NCI-H1930 (cell line): ENCODE measurements at places on chromosomes 3 and 15.

GRCh38 chr3:157313186-157313585 lies 123.5 kb upstream of the PTX3 start:
- DNase-seq = no peak

GRCh38 chr3:139506766-139507165 lies 30.4 kb upstream of the RBP2 start:
- no peak for DNase-seq

DNA sequence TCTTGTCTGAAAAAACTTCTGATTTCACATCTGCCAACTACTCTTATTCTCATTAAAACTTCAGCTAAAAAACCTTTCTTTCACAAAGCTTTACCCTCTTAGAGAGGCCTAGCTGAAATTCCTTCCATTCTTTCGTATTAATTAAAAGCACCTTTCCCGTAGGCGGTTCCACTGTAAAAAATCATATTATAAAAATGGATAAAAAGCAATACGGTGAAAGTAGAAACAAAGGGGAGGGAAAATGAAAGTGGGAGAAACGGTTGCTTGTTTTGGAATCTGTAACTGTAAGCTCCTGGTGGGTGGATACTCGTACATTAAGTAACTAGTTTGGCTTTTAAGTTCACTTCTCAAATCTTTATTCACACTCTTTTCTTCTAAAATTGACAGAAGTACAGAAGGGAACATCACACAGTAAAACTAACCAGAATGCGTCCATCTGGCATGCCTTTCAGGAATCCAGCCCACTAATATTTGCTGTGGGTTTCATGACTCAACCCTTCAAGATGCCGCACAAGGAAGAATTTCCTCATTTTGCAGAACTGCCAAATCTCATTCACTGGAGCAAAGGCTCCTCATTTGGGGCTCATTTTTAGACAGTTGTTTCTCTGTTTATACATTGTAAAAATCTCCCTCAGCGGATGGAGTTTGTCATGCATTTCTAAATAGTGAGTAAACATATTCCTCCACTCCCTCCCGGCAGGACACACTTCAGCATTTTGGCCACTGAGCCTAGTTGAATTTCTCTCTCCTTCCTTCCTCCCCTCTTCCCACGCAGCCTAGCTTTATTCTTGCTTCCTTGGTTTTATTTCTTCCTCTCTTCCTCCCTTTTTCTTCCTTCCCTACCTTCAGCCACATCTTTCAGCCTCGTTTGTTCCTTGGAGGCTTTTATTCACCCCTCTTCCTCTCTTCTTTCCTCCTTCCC lies 419.5 kb upstream of the NAALADL2 start:
- DNase-seq = no peak

GRCh38 chr3:49327485-49327884 lies 12.4 kb downstream of the USP4 start:
- no peak for DNase-seq

DNA sequence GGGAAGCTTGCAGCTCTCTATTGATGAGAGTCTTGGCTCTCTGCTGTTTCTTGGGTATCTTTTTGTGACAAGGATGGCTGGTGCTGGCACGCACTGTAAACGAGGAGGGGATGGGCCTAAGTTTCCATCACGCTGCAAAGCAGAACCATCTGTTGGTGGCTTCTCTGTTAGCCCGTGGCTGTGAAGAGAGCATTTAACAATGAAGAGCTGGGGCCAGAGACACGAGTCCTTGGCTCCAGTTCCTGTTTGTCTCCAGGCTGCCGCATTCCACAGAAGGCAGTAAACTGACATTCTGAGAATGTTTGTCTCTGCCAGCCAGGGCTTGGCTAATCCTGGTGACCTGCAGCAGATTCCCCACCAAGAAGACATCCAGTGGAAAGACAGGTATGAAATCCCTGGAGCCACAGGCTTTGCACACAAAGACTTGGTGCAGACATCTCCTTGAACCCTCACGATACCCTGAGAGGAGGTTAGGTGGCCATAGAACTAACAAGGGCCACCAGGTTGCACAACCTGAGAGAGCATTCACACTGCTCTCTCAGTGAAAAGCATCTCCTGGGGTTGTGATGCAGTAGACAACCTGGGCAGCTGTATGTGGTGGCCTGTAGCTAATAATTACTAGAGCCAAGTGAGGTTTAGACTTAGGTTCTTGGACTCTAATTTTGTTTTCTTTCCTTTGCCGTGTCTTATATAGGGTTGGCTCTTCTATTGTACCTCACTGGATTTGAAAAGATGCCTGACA lies 130.9 kb downstream of the ASB7 start:
- DNase-seq = no peak

DNA sequence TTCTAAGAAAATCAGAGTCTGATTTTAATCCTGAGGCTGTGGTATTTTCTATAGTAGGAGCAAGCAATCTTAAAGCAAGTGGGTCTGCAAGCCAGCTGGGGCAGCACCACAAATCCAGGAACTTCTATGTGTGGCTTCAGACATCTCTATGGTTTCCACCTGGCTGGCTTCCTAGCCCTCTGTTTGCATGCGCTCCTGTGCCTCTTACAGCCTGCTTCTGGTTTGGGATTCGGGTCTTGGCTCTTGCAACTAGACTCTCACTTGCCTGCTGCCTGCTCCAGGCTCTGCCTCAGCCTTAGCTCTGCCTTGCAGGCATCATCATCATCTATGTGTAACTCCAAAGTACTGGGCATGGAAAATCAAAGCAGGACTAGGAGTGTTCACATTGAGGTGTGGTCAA lies 43.4 kb downstream of the MINDY4B start:
- DNase-seq = no peak

DNA sequence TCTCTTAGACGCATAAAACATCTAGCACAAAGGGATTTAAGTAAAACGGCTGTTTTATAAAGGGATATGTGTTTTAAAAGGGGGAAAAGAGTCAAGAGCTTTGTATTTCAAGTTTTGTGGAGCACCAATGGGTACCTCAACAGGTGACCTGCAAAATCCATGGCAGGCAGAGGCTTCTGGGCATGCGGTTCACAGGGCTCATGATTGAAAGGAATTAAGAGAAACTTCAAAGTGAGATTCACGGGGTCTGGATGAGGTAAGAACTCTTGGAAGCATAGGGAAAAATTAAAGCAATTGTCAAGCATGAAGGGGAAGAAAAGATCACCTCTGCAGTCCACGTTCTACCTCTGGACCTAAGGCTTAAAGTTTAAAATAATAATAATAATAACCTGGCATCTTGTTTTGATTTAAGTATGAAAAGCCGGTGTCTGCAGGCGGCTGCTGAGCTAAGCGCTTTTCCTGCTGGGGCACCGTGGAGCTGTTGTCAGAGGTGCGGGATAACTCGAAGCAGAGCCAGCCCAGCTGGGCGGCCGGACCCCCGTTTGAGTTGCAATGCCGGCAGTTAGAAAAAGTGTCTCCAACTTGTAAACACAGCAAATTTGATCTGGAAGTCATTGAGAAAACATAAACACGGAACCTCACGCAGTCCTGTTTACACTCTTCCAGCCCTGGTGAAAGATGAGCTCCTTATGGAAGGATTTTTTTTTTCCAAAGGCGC lies 40.5 kb downstream of the HES1 start:
- peak; percentile 62 for DNase-seq

GRCh38 chr3:105837143-105837740 lies 31.6 kb downstream of the CBLB start:
- DNase-seq = no peak

- no peak for DNase-seq
These were observed 247.5 kb upstream of the GOLIM4 start for GRCh38 chr3:168342946-168343850.

DNA sequence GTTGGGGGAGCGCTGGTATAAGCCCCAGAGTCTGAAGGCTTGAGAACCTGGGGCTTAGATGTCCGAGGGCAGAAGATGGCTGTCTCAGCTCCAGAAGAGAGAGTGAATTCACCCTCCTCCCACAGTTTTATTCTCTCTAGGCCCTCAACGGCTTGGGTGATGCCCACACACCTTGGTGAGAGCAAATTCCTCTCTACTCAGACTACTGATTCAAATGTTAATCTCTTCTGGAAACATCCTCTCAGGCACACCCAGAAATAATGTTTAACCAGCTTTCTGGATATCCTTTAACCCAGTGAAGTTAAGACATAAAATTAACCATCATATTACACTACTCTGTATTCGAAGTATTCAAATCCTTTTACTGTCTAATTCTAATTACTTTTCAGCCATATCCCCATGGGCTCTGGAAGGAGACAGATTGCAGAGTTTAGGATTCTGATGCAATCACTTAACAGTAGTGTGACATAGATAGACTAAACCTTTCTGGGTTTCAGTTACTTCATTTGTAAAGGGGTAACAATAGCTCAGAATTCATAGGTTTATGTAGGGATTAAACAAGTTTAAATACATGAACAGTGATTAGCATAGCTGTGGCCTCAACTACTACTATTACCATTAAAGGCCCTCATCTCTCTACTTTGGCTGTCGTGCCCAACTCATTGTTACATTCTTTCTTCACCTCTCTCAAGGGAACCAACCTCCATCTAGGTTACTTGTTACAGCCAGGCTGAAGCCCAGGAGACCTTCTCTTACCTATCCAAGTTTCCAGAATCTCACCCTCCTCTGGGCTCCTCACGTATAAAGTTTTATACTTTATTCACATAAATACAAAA lies 25.7 kb upstream of the ANO10 start:
- DNase-seq = no peak

DNA sequence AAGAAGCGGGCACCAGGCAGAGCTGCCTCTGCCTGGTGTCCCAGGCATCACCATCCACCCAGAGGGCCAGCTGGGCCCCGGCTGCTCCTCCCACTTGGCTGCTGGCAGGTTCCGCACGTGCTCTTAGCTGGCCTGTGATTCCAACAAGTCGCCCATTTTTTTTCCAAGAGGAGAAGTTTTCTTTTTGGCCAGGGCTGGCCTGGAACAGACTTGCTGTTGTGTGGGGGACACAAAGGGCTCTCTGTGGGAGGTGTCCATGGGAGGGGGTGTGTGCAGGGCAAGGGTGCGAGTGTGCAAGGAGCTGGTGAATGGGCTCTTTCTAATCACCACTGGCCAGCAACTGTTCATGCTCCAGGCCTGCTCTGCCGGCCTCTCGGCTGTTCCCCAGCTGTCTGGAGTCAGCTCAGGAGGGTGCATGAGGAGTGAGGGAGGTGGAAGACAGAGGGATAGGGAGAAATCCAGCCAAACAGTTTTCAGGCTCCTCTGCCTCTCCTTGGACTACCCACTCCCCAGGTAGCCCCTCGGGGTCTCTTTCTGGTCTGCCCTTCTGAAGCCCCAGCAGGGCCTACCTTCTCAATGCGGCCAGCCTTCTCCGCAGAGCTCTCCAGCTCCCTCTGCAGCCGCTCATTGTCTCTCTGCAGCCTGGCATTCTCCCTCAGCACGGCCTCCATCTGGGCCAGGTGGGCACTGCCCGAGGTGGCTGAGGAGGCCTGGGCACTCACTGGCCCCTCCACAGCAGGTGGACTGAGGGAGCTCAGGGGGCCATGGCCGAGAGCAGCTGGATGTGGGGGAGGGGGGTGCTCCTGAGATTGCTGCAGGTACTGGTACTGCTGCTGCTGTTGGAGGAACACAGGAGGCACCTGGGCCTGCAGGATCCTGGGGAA lies 7.1 kb downstream of the AMOTL2 start:
- no peak for DNase-seq

DNA sequence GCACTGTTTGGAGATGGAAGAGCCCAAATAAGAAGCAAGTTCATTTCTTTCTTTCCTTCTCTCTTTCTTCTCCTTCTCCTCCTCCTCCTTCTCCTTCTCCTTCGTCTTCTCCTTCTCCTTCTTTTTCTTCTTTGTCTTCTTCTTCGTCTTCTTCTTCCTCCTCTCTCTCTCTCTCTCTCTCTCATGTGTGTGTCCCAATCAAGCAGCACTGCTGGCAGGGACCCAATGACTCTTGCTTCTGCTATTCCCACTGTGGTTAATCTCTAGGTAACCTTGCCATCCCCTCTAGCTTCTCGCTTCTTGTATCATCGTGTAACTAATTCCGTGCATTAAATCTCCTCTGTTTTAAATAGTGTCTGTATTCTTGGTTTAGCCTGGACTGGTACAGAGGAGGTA lies 26.1 kb upstream of the ZNF280D start:
- no peak for DNase-seq

DNA sequence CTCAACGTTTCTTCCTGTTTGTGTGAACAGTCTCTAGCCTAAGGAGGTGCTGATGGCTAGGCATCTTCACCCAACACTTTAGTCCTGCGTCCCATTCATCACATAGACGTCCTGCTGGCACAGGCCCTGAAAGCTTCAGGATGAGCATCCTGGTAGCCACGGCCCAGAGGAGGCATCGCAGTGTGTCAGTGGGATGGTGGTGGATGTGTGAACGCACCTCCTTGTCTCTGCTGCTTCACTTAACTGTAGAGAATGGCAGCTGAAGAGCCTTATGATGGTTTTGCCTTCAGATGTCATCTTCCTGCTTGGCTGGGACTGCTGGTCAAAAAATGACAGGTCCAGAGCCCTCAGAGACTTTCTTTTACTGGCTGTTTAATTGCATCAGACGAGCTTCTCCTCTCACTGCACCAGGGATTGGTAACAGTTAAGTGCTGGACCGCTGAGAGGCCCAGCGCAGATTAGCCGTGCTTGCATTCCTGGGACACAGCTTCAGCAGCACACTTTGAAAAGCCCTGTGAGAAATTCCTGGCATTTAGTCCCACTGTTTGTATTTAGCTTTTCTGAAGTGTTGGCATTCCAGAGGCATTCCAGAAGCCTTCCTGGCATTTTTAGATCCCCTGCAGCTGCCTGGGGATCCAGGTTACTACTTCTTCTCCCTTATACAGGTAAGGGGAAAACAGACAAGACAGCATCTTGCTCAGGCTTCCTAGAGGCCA lies 132.4 kb upstream of the PLXNA1 start:
- no peak for DNase-seq

GRCh38 chr15:27817258-27817657 lies 281.9 kb downstream of the OCA2 start:
- no peak for DNase-seq

DNA sequence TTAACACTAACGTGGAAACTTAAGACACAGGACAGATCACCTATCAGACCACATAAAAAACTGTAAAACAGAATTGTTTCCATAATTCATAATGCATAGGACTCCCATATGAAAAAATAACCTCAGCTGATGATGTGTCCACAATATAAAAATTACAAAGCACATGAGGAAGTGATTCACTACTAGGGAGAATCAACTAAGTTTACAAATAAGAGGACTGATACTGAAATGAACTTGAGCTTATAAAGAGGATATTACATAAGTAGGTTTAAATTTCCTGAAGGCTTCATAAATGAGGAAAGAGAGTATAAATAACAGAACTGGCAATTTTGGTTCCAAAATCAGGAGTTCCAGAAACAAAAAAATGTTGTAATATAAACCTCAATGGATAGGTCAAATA lies 111.9 kb downstream of the SAMMSON start:
- DNase-seq = no peak

GRCh38 chr3:147215660-147216059 lies 190.7 kb downstream of the ZIC4 start:
- no peak for DNase-seq

DNA sequence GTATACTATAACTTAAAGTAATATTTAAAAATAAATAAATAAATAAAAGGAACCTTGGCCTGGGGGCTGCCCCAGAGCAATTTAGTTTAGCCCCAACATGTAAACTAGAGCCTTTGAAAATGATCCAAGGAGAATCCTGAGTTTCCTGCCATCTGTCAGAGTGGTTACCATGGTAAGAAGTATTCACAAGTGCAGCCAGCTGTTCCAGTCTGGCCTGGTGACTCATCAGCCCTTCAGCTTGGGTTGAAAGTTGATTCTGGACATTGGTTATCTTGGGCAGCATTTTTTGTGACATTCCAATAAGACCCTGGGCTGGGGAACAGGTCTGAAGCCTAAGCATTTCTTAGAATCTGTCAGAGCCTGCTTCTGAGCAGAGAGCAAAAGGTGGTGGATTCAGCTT lies 72.7 kb upstream of the LRTM1 start:
- no peak for DNase-seq

- DNase-seq = no peak
These were observed 51.5 kb upstream of the CDV3 start for GRCh38 chr3:133521946-133522345.

GRCh38 chr3:127011270-127011992 lies 28.5 kb downstream of the PLXNA1 start:
- peak; percentile 37 for DNase-seq
